ENCODE measurements at places on chromosomes 5 and 9.

GRCh38 chr5:136020383-136021015 lies 8.3 kb upstream of the TGFBI start:
- DNase-seq: no peak

GRCh38 chr5:158800481-158800880 lies 299.2 kb downstream of the EBF1 start:
- no peak for DNase-seq

GRCh38 chr5:78633700-78634099 lies 14.9 kb downstream of the LHFPL2 start:
- no peak for DNase-seq

GRCh38 chr5:74651710-74652109 lies 11.2 kb upstream of the ENC1 start:
- no peak for DNase-seq

DNA sequence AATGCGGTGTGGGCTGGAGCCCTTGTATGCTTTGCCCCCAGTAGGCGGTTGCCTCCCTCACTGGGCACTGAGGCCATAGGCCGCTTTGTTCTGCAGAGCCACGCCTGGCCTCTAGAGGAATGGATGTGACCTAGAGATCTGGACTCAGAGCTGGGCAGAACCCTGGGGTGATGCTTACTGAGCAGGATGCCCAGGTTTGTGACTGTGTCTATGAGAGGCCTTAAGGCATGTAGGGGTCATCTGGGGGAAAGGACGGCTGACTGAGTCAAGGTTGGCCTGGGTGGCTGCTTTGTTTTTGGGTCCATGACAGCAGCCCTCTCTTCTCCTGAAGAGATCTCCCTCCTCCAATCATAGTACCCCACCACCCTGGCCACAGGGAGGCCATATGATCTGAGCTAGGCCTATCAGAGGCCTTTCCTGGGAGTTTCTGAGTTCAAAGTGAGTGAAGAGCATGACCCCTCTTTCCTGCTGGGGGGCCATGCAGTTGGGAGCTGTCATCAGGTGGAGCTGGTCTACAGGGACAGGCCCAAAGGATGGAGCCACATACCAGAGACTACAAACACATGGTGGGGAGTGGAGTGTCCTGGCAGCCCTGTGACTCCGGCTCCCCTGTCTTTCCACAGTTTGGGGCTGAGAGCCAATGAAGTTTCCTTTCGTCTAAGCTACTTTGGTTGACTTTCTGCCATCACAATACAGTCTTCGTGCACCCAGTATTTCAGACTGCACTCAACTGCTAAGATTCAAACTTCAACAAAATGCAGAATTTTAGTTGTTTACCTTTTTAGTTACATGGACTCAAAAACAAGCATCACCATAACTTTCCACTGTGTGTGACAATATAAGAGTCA lies 165.4 kb downstream of the AUH start:
- no peak for DNase-seq

DNA sequence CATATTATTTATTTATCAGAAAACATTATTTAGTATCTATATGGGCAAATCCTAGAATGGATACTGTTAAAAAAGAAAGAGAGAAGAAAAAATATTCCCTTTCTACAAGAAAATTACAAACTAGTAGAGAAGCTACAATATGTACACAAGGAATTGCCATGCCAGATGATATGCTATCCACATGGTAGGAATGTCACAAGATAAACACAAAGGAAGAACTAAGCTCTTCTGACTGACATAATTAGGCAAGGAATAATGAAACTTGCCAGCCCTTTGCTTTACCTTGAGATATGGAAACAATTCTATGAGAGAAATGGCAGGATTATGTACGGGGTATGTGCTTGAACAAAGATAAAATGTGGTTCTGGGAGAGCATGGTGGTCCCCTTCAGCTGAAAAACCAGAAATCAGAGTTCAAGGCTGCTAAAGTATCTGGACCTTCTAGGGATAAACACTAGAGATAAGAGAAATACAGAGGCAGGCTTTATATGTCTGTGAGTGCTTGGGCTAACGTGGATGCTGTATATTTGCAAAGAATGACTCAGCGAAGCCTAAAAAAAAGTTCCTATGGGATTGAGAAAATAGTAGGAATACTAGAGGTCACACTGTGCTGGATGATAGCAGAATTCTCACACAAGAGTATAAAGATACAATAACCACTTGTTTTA lies 451.6 kb downstream of the TLE1 start:
- DNase-seq: no peak
